ENCODE measurements at places on chromosomes 13 and 19.
A peak's percentile ranks its signal among the peaks of the same experiment; 100 is the strongest.

GRCh38 chr13:32107474-32107873, 75.9 kb downstream of the FRY start:
- DNase-seq = no peak

DNA sequence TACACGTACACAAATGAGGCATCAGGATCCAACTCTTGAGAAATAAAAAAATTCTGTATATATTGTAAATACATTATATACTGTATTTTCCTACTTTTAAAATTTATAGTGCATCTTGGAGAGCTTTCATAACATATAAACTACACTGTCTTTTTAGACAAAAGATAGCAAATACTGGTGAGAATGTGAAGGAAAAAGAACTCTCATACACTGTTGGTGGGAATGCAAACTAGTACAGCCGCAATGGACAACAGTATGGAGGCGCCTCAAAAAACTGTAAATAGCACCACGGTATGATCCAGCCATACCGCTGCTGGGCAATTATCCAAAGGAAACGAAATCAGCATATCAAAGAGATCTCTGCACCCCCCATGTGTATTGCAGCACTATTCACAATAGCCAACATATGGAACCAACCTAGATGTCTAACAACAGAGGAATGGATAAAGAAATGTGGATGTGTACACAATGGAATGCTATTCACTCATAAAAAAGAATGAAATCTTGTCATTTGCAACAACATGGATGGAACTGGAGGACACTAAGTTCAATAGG, 292.4 kb downstream of the EFNB2 start:
- no peak for DNase-seq

DNA sequence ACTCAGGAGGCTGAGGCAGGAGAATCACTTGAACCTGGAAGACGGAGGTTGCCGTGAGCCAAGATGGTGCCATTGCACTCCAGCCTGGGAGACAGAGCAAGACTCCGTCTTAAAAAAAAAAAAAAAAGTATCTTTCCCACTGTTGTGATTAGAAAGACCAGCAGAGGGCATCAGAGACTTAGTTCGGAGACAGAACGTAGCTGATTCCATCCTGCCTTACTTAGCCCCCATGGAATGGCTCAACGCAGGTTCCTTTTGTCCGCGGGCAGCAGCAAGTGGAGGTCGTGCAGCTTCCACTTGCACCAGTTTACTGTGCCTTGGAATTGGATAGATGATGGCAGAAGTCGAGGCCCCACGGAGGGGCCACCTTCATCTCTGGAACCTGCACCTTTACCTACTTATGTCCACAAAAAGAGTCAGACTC, 8.1 kb downstream of the TIMM29 start:
- DNase-seq = peak; percentile 80

GRCh38 chr13:95787356-95788099, 110.6 kb downstream of the DNAJC3 start:
- DNase-seq = no peak

All from Caco-2 (cell line).